Hair follicle dermal papilla cell (primary cell): ENCODE measurements at places on chromosomes 1 and 21. TPM values are rescaled to one million over a fixed set of nuclear protein-coding genes. Genes with fewer than 3 reads are reported as not detected.

DSCAM gene
- total RNA-seq = 0.32 and 0.36 TPM in 2 replicates

TMEM82 gene
- not detected in 2 replicates for total RNA-seq

LRRC71 gene
- total RNA-seq = under 0.01 TPM in 1 of 2 replicates, not detected in the other

S100A9 gene
- total RNA-seq = 0.49 TPM in 1 of 2 replicates, not detected in the other
